Heart left ventricle (tissue), 16 donors: ENCODE measurements at places on chromosomes 4 and X.
A peak's percentile ranks its signal among the peaks of the same experiment; 100 is the strongest.

DNA sequence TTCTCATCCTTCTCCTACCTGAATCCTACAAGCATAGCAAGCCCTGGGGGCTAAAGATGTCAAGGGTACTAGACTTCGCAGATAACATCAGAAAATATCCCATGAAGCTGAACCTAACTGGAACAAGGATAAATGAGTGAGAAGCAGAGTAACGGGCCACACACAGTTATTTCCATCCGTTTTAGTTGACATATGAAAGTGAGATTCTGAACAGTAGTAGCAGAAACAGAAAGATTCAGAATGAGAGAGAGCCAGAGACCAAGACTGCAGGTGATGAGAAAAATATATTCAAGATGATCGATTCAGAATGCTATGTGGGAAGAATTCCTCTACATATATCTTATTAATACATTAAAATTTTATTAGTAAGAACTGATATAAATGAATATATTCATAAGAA is 165.1 kb downstream of the TSPAN5 start:
- H3K27me3 ChIP-seq = no peaks in the 10 kb centered on the region
- no peaks in the 10 kb centered on the region for H3K4me1 ChIP-seq
- H3K36me3 ChIP-seq = no peaks in the 10 kb centered on the region
- DNase-seq = no peak
- no peak overlapping the region for H3K27ac ChIP-seq

DNA sequence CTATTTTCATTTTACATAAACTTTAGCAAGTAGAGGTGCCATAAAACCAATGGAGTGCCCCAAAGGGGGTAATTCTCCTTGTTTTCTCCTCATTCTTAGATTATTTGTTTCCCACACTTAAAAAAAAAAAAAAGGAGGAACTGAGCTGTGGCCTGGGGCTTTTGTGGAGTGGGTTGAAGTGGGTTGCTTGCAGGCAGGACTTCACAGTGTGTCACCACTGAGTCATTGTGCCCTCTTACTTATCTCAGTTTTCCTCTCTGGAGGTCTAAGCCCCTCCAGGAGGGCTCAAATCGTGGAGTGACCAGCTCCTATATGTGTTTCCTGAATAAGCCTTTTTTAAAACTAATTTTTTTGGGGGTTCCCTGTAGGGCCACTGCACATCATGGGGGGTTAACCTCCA is 69.0 kb downstream of the SLC16A2 start:
- no peak for DNase-seq
- no peak overlapping the region for H3K27ac ChIP-seq
- no peaks in the 10 kb centered on the region for H3K4me1 ChIP-seq
- H3K4me3 ChIP-seq = no peak overlapping the region
- no peaks in the 10 kb centered on the region for H3K36me3 ChIP-seq

- no peaks in the 10 kb centered on the region for H3K36me3 ChIP-seq
- no peak for DNase-seq
- H3K4me1 ChIP-seq = no peaks in the 10 kb centered on the region
- no peak overlapping the region for H3K27ac ChIP-seq
These were observed 10.3 kb upstream of the TRMT2B start for GRCh38 chrX:101062176-101062575.

GRCh38 chr4:5204781-5205180 is 153.5 kb downstream of the STK32B start:
- H3K27me3 ChIP-seq = no peaks in the 10 kb centered on the region
- H3K4me3 ChIP-seq = no peak overlapping the region
- DNase-seq = no peak
- H3K4me1 ChIP-seq = no peaks in the 10 kb centered on the region
- no peaks in the 10 kb centered on the region for H3K36me3 ChIP-seq

GRCh38 chr4:101156619-101157310 is 190.6 kb downstream of the PPP3CA start:
- no peaks in the 10 kb centered on the region for H3K27me3 ChIP-seq
- no peak overlapping the region for H3K4me3 ChIP-seq
- no peak overlapping the region for H3K27ac ChIP-seq
- no peaks in the 10 kb centered on the region for H3K36me3 ChIP-seq
- peaks cover 4% of the 10 kb centered on the region for H3K4me1 ChIP-seq

GRCh38 chr4:151484396-151485102 is 75.6 kb downstream of the FHIP1A start:
- H3K27me3 ChIP-seq = no peaks in the 10 kb centered on the region
- no peak overlapping the region for H3K27ac ChIP-seq
- no peaks in the 10 kb centered on the region for H3K4me1 ChIP-seq
- no peaks in the 10 kb centered on the region for H3K36me3 ChIP-seq
- no peak for DNase-seq
- no peak overlapping the region for H3K4me3 ChIP-seq

- H3K27ac ChIP-seq = peak overlapping the region; percentile 9
- H3K36me3 ChIP-seq = no peaks in the 10 kb centered on the region
- no peaks in the 10 kb centered on the region for H3K27me3 ChIP-seq
- no peak for DNase-seq
- no peaks in the 10 kb centered on the region for H3K4me1 ChIP-seq
- H3K4me3 ChIP-seq = peak overlapping the region; percentile 9
These were observed 559 bp downstream of the SLC9A7 start for GRCh38 chrX:46758163-46758955.

GRCh38 chr4:81260443-81261101 is 45.5 kb upstream of the PRKG2 start:
- no peak overlapping the region for H3K27ac ChIP-seq
- no peaks in the 10 kb centered on the region for H3K4me1 ChIP-seq
- H3K27me3 ChIP-seq = no peaks in the 10 kb centered on the region
- no peak overlapping the region for H3K4me3 ChIP-seq
- no peak for DNase-seq

DNA sequence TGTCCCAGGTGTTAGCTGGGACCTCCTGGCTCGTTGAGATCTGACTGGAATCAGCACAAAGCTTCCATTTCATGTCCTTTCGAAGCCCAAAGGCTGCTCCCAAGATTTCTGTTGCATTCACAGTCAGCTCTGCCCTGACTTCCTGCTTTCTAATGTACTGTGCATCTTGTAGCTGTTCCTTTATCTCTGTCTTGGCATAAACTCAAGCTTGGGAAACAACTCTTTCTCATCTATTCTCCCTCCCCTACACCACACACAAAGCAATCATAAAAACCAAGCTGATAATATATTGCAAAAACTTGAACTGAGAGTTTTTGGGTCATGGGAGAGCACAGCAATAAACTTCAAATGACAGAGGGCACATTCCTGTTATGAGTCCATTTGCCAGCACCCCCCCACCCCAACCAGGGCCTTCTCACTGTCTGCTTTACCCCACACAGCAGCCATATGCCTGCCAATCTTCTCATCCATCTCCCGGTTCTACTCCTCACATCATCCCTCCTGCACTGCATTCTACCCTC is 76.3 kb downstream of the SYNPO2 start:
- no peak for DNase-seq
- no peaks in the 10 kb centered on the region for H3K36me3 ChIP-seq
- H3K27me3 ChIP-seq = no peaks in the 10 kb centered on the region
- H3K4me3 ChIP-seq = no peak overlapping the region
- peaks cover 29% of the 10 kb centered on the region for H3K4me1 ChIP-seq

DNA sequence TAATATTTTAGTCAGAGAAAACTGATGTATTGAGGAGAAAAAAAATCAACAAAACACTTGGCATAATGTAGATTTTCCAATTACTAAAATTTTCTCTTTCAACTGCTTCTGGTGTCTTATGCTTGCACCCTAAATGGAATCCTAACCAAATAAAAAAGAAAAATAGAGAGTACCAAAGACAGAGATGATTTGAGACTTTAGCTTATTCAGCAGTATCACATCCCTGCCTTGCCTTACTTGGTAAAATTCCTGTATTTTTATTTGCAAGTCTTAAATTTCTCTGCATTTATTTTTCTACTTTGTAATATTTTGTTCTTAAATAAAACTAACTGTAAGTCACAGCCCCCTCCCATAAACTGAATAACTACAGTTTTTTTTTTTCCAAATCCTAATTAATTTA is 950.5 kb upstream of the INTU start:
- no peaks in the 10 kb centered on the region for H3K27me3 ChIP-seq
- no peaks in the 10 kb centered on the region for H3K36me3 ChIP-seq
- DNase-seq = no peak
- no peak overlapping the region for H3K4me3 ChIP-seq
- no peak overlapping the region for H3K27ac ChIP-seq

- no peaks in the 10 kb centered on the region for H3K4me1 ChIP-seq
- no peak overlapping the region for H3K27ac ChIP-seq
- no peaks in the 10 kb centered on the region for H3K27me3 ChIP-seq
- H3K36me3 ChIP-seq = no peaks in the 10 kb centered on the region
- H3K4me3 ChIP-seq = no peak overlapping the region
These were observed 57.5 kb upstream of the SCOC start for GRCh38 chr4:140315970-140316369.

DNA sequence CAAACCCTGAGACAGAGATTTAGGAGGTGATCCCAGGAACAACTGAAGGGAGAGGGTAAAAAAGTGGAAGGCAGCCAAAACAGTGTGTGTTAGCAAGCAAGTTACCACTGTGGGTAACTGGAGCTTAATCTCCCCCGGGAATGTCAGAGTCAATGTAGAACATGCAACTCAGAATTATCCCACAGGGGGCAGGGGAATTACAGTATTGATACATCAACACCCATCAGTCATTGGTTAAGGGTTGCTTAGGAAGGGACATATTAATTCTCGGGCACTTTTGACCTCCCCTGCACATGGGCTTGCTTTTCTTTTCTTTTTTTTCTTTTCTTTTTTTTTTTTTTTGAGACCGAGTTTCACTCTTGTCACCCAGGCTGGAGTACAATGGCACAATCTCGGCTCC is 29.3 kb downstream of the CXorf58 start:
- no peaks in the 10 kb centered on the region for H3K27me3 ChIP-seq
- no peaks in the 10 kb centered on the region for H3K4me1 ChIP-seq
- no peaks in the 10 kb centered on the region for H3K36me3 ChIP-seq
- no peak overlapping the region for H3K4me3 ChIP-seq
- no peak overlapping the region for H3K27ac ChIP-seq

GRCh38 chrX:18548996-18549395 is 122.9 kb downstream of the RS1 start:
- no peaks in the 10 kb centered on the region for H3K36me3 ChIP-seq
- no peak overlapping the region for H3K4me3 ChIP-seq
- H3K27me3 ChIP-seq = no peaks in the 10 kb centered on the region
- H3K4me1 ChIP-seq = no peaks in the 10 kb centered on the region
- no peak overlapping the region for H3K27ac ChIP-seq

- H3K4me1 ChIP-seq = no peaks in the 10 kb centered on the region
- H3K27ac ChIP-seq = no peak overlapping the region
These were observed 197.7 kb upstream of the MAB21L2 start for GRCh38 chr4:150384249-150384648.
